GM12878 (cell line): ENCODE measurements at places on chromosomes 3 and 15.

- DNase-seq: no peak
Measured at GRCh38 chr15:88401996-88402656, 65.1 kb downstream of the MRPL46 start.

- DNase-seq: no peak
Measured at GRCh38 chr15:88246081-88246480, 10.5 kb downstream of the NTRK3 start.

- no peak for DNase-seq
Measured at GRCh38 chr3:126051234-126051633, 32.7 kb downstream of the SLC41A3 start.

DNA sequence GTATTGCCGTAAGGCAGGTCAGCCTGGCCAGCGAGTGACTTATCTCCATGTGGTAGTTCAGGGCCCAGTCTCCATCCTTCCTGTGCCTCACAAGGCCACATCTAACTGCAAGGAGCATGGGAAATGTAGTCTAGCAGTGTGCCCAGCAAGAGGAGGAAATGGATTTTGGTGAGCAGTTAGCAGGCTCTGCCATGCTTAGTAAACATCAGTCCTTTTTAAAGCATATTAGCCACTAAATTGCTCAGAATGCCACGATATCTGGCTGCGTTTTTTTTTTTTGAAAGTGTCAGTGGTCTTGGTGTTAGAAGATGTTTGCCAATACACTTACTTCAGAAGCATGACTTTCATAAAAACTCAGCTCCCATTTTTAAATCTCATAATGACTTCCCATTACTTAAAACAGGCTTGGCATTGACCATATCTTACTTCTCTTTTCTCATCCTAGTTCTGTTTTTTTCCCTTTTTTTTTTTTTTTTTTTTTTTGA, 470.2 kb upstream of the TPRG1 start:
- no peak for DNase-seq

GRCh38 chr15:72463702-72464101, 10.4 kb upstream of the ARIH1 start:
- DNase-seq: no peak

DNA sequence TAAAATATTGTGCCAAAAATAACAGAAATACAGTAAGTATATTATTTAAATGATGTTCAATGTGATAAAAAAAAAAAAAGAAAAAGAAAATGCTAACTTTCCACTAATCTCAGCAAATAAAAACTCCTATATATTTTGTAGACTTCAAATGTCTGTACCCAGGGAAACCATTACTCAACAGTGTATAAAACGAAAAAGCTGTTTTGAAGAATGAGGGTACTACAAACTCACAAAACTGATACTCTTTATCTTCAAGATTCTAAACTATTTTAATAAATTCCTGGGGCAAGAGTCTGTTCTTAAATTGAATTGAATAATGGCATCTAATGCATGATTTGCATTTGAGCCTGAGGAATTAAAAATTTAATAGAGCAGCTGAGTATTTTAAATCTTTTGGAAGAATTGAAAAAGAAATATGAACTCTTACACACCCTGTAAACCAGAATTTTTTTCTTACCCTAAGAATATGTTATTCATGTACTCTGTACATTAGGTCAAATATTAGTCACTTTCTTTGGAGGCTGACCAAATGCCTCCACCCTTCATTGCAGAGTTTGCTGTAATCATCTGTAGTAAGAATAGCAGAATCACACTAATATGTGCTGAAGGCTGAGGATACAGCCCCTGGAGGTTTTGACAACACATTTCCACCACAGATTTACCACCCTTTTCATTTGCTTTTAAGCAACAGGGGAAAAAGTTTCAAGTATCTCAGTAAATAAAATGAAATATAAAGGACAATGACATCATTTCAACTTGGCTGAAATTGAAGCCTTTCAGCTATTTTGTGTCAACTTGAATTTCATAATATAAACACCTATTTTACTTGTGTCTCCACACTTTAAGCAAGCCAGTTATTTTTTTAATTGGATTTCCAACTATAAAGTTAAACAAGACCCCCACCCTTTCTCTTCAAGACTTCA, 79.7 kb downstream of the FBN1 start:
- no peak for DNase-seq

- no peak for DNase-seq
Measured at GRCh38 chr3:165389064-165389463, 192.9 kb upstream of the SLITRK3 start.

GRCh38 chr3:64445109-64445943, 220.1 kb upstream of the PRICKLE2 start:
- DNase-seq: no peak

- no peak for DNase-seq
Measured at GRCh38 chr3:12963231-12963896, 109.9 kb downstream of the IQSEC1 start.

- DNase-seq: peak; percentile 86
Measured at GRCh38 chr15:70319466-70319865, 221.7 kb upstream of the TLE3 start.

- DNase-seq: no peak
Measured at GRCh38 chr15:85646538-85647091, 148.1 kb downstream of the KLHL25 start.

GRCh38 chr15:95883064-95883463, 447.4 kb upstream of the NR2F2 start:
- no peak for DNase-seq
